Activated naive CD8-positive, alpha-beta T cell treated with anti-CD3 and anti-CD28 coated beads, Interleukin-2, amount 50 U/mL, for 16 hours (primary cell): ENCODE measurements at places on chromosomes 3 and 15.

GRCh38 chr3:168051070-168051469 is 44.7 kb downstream of the GOLIM4 start:
- DNase-seq: no peak

DNA sequence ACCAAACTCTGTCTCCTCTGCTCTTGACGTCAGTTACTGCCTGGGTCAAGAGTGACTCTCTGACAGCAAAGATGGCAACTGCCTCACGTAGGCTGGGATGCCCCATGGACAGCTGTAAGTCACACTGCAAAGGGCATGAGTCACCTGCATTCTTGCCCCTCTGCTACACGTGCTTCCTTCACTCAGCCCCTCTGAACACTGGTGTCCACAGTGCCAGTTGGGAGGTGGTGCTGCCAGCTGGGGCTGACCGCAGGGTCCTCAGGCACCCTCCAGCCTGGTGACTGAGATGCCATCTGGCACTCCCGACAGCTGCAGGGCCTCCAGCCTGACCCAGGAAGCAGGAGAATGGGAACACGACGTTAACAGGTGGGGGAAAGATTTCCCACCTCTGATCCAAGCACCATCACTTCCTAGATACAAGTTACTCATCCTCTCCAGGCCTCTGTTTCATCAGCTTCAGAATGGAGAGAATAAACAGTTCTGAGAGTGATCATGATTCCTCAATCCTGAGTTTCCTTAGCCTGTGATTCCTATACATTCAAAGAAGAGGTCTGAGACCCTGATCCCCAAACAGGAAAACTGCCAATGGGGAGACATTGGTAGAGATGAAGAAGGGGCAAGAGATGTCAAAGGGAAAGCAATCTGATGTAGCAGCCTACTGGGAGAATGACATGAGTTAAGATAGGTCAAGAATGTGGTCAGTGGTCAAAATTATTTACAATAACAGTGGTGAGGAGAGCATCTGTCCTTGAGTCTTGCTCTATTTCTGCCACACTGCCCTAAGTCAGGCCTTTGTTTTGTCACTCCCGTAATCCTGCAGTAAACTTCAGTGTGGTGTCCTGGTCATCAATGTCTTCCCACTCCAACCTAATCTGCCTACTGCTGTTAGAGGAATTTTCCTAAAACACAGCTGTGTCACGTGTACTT is 86.1 kb upstream of the BCL6 start:
- no peak for DNase-seq

- no peak for DNase-seq
Observed at GRCh38 chr3:158725348-158726011, 6.8 kb downstream of the RARRES1 start.

DNA sequence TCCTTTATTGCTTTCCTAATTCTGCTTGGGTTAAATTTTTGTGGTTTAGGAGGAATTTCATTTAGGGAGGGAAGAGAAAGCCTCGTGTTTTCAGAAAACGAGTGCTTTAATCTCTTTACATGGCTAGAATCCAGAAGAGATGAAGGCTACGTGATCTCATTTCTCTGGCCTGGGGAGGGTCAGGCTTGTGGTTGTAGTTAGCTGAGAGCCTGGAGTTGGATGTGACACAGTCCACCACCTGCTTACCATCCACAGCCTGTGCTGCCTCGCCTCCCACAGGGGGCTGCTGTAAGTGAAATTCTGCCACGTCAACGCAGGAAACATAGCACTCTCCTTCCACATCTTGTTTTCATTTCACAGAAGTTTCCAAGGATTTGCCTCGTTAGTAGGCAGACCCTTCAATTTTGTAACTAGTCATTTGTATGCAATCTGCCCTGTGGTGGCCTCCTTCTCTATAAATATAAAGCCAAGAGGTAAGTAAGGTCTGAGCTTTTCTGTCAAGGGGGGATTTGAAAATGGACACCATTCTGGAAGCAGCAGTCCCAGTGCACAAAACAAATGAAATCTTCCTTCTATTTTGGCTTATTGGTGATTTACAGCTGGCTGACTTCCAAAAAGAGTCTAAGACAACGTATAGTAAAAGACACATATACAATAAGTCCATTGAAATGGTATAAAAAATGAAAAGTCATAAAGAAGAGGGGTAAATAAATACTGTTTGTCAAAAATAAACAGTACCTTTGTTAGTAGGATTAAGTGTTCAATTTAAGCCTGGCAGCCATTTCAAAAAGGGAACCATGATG is 3.4 kb downstream of the GXYLT2 start:
- no peak for DNase-seq

DNA sequence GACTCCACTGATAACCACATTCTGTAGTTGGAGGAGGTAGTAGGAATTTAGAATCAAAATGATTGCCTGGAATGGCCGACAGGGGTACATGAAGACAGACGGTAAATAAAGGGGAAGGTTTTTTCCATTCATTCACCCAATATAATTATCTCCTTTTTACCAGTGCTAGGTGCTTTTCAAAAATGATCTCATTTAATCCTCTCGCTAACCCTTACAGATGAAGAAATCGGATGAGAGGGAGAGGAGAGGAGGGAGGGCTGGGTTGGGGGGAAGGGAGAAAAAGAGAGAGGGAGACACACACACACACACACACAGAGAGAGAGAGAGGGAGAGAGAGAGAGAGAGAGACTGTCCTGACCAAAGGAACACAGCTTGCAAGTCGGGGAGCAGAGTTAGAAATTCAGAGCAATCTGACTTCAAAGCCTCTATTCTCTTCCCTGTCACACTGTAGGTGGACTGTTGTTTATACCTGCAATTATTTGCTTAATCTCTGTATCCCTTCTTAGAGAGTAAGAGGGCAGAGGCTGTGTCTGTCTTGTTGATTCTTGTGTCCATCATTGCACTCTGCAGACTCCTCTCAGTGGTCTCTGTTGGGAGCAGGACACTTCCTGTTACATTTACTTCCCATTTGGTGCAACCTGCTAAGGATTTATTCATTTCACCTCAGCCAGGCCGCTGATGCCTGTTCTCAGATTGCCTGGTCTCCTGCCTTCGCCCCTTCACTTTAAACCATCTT is 18.7 kb upstream of the PAQR9 start:
- DNase-seq: no peak

GRCh38 chr3:88009066-88009465 is 49.7 kb downstream of the CGGBP1 start:
- no peak for DNase-seq

GRCh38 chr3:194851254-194851653 is 165.6 kb downstream of the FAM43A start:
- DNase-seq: no peak

- no peak for DNase-seq
Observed at GRCh38 chr3:54837964-54838363, 89.9 kb downstream of the LRTM1 start.

- DNase-seq: no peak
Observed at GRCh38 chr15:60372756-60373155, 25.0 kb downstream of the ANXA2 start.

DNA sequence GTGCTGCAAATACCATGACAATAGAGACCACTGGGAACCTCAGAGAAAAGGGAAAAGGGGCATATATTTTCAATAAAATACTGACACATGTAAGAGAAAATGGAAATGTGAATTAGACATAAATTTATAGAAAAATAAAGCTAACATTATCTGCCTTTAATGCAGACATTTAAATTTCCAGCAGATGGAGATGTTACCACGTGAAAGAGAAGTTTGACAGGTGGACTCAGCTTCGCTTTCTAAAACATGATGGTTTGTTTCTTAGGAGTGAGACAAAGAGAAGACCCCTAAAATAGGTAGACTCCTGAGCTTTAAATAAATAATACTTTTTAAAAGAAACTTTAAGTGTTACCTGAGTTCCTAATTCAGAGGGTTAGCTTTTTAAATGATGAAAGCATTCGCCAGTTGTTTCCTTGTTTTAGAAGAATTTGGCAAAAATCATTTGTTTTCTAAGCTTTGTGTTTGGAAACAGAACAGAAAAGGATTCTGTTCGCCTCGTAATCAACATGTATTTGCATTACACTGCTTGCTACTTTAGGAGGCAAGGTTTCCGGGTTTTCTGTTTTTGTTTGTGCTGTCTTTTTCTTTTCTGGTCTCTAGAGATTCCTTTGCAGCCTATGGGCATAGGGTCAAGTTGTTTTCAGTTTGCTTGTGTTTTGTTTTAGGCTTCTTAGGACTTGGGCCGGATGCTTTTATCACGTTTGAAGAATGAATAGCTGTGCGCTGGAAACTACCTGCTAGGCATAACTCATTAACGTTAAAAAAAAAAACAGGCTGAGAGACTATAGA is 271.4 kb downstream of the THSD4 start:
- DNase-seq: no peak

GRCh38 chr15:41775651-41776050 is 1.4 kb downstream of the MAPKBP1 start:
- no peak for DNase-seq

DNA sequence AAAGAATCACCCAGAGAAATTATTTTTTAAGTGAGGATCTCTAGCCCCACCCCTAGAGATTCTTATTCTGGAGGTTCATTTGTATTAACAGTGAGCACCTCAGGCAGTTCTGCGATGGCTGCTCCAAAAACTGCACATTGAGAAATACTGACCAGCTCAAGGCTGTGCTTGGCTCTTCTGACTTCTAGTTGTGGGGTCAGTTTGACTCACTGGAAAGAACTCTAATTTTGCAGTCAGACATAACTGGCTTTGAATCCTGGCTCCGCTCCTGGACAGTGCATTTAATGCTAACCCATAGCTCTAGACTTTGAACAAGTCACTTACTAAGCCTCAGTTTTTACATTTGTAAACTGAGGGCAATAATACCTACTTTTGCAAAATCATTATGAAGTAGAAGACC is 123.6 kb upstream of the SKOR1 start:
- DNase-seq: no peak

- no peak for DNase-seq
Observed at GRCh38 chr3:37291275-37291700, 116.9 kb upstream of the LRRFIP2 start.

DNA sequence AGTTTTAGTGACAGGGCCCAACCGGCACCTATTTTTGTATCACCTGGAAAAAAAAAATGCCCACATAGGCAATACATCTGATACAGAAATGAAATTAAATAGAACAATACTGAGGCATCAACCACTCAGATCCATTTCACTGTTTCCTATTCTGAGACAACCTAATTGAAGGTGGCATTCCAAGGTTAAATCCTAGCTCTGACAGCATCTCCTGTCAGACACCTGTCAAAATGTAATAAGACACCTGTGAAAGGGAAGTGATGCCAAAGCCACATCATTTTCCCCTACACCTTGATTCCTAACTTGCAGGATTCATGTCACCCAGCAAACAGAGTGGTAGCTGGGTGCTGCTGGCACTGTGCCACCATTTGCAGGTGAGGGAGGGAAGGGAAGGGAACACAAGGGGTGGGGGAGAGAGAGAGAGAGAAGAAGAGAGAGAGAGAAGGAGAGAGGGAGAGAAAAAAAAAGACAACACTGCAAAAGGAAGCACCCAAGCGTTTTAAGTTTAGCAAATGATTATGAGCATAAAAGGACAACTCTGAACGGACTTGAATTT is 1044.6 kb upstream of the CFAP20DC start:
- no peak for DNase-seq

- no peak for DNase-seq
Observed at GRCh38 chr3:149480326-149481017, 6.0 kb downstream of the TM4SF4 start.

DNA sequence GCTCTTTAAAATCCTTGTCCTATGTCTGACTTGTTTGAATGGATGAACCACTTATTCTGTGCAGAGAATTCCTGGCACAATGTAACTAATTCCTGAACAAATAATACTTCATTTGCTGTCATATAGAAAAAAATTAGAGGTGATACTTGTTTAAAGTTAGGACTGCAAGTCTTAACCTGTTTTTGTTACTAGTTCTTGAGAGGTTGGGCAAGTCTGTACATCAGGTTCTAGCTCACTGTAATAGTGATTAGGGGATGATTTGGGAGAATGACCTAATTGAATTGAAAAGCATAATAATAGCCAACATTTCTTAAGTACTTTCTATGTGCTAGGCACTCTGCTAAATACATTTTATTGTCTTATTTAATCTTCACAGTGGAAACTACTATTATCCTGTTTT is 49.3 kb downstream of the GMPS start:
- no peak for DNase-seq

DNA sequence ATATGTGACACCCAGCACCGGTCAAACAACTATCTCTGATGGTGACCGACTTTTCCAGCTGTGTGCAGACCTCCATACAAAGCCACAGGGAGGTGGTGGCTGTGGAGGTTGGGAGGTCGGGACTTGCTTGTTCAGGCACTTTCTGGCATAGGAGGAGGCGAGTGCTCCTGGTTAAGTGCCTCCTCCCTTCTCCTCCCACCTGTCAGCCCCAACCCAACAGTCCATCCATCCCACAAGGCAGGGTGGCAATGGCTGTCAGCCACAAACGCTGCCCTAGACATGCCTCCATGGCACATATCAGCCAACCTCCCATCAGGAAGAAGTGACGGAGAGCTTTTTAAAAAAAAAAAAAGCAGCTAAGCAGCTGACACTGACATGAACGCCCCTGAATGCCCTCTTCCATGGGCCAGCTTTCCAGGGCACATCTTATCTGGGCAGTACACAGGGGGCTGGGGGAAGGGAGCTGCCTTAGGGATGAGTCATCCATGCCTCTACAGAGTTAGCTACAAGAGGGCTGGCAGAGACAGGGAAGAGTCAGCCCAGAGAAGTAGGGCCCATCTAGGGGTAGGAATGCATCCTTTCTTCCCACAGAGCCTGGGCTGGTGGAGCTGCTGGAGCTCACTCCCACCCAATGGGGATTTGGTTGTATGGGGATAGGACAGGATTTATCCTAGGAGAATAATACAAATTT is 41.2 kb downstream of the CCDC12 start:
- DNase-seq: no peak

DNA sequence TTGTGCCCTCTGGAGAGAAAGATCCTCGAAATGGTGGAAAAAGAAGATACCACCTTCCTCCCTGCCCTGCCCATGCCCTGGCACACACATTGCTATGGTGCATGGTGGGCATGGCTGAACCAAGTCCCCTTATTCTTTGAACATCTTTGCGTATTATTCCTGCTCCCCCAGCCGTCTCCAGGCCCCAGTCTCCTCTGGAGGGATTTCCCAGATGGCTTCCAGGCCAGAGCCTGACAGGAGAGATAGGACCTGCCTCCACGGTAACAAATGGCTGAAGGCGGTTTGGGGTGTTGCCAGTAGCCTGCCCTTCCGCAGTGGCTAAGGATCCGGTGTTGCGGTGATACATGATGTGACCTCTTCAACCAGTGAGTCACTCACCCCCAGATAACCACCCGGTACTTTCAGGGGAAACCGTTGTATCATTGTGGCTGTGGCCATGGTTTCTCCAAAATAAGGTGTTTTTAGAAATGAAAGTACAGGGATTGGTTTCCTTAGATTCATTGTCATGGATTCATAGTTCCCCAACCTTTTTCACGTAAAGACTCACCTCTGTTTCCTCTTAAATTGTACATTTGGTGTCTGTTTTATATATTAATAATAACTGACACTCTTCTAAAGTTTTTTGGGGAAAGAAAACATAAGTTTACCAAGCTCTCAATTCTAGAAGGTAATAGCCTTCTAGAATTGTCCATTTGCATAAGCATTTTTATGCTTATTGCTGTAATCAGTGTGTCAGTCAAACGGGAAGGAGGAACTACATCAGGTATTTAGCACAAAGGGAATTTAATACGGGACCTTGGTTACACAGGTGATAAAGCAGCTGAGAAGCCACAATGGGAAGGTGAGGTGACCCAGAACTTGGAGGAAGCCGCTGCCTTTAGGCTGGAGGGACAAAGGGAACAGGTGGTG is 25.9 kb downstream of the SMAD3 start:
- DNase-seq: no peak

GRCh38 chr3:6770397-6770690 is 90.6 kb upstream of the GRM7 start:
- no peak for DNase-seq

GRCh38 chr3:12479919-12480427 is 4.3 kb upstream of the TSEN2 start:
- no peak for DNase-seq
